ENCODE measurements at places on chromosomes 12 and 14.

- H3K4me3 ChIP-seq, result no peak overlapping the region
- no peak overlapping the region for H3K27ac ChIP-seq
- H3K36me3 ChIP-seq, result no peaks in the 10 kb centered on the region
- H3K4me1 ChIP-seq, result no peaks in the 10 kb centered on the region
- no peaks in the 10 kb centered on the region for H3K27me3 ChIP-seq
These were observed 380.0 kb downstream of the ATP23 start for GRCh38 chr12:58321414-58321813.

- no peak for DNase-seq
- no peaks in the 10 kb centered on the region for H3K27me3 ChIP-seq
- no peak overlapping the region for H3K27ac ChIP-seq
- H3K4me3 ChIP-seq, result no peak overlapping the region
- H3K4me1 ChIP-seq, result peaks cover 15% of the 10 kb centered on the region
- H3K36me3 ChIP-seq, result no peaks in the 10 kb centered on the region
These were observed 89.7 kb downstream of the PTCSC3 start for GRCh38 chr14:36086629-36087395.

- DNase-seq, result no peak
- no peak overlapping the region for H3K27ac ChIP-seq
- H3K27me3 ChIP-seq, result no peaks in the 10 kb centered on the region
- H3K36me3 ChIP-seq, result no peaks in the 10 kb centered on the region
These were observed 27.1 kb downstream of the VRK1 start for GRCh38 chr14:96824283-96824682.

GRCh38 chr12:31584782-31585181, 6.2 kb downstream of the DENND5B start:
- DNase-seq, result no peak
- H3K4me1 ChIP-seq, result peaks cover 37% of the 10 kb centered on the region
- H3K27ac ChIP-seq, result no peak overlapping the region
- no peaks in the 10 kb centered on the region for H3K36me3 ChIP-seq
- H3K4me3 ChIP-seq, result no peak overlapping the region

GRCh38 chr12:73589220-73589619, 948.4 kb upstream of the ATXN7L3B start:
- no peaks in the 10 kb centered on the region for H3K36me3 ChIP-seq
- no peaks in the 10 kb centered on the region for H3K4me1 ChIP-seq
- H3K4me3 ChIP-seq, result no peak overlapping the region
- H3K27me3 ChIP-seq, result no peaks in the 10 kb centered on the region
- H3K27ac ChIP-seq, result no peak overlapping the region

DNA sequence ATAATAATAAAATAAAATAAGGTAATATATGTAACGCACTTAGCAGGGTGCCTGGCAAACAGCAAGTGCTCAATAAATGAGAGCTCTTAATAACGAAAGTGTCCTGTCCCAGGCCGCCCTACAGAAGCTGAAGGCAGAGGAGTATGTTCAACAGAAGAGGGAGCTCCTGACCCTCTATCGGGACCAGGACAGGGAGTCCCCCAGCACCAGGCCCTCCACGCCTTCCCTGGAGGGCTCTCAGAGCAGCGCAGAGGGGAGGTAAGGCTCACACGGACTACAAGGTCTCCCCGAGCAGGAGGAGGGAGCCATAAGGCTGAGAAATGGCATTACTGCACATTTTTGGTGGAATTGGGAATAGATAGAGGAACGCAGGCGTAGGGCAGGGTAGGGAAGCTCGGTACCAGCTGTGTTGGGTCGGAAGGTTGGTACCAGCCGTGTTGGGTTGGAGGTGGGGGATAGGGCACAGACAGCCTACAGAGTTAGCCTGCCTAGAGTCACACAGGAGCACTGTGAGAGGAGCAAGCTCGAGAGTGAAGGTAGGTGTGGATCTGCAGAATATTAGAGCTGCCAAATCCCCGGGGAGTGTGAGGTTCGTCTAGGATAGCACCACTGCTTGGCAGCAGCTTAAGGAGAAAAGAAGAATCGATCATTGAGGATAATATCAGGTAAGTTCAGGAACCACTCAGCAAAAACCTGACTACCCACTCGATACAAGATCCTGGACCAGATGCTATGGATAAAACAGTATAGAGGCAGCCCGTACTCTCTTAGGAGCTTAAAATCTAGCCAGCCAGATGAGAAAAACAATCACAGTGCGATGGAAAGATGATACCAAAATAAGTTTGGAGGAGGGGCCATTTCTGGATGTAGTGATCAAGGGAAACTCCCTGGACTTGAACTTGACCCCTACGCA, 15.3 kb downstream of the TNFRSF1A start:
- DNase-seq, result peak; percentile 65
- H3K27ac ChIP-seq, result peak overlapping the region; percentile 1
- H3K4me1 ChIP-seq, result peaks cover 40% of the 10 kb centered on the region
- H3K36me3 ChIP-seq, result peaks cover 25% of the 10 kb centered on the region
- no peaks in the 10 kb centered on the region for H3K27me3 ChIP-seq

DNA sequence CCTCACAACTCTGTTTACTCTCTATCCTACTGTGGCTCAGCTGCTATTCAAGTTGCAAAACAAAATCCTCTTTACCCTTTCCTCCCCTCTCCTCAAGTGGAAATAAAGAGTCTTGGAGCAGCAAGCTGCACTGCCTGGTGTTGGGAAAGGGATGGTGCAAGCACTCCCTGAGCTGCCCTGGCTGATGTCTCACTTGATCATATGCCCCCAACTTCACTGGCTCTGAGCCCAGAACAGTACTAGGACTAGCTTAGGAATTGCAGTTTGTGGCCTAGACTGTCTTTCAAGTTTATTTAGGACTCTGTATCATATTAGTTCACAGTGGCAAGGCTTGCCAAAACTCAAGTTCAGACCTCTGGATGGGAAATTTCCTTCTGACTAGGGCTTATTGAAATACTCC, 1683.8 kb upstream of the SEL1L start:
- H3K27ac ChIP-seq, result no peak overlapping the region
- H3K4me3 ChIP-seq, result no peak overlapping the region
- H3K4me1 ChIP-seq, result no peaks in the 10 kb centered on the region

GRCh38 chr12:116624516-116624915, 65.3 kb downstream of the MAP1LC3B2 start:
- H3K27me3 ChIP-seq, result peaks cover 16% of the 10 kb centered on the region
- H3K4me3 ChIP-seq, result no peak overlapping the region
- H3K4me1 ChIP-seq, result peaks cover 25% of the 10 kb centered on the region
- no peak overlapping the region for H3K27ac ChIP-seq

- peaks cover 15% of the 10 kb centered on the region for H3K4me1 ChIP-seq
- no peak overlapping the region for H3K27ac ChIP-seq
- no peak overlapping the region for H3K4me3 ChIP-seq
- H3K36me3 ChIP-seq, result peaks cover 41% of the 10 kb centered on the region
- no peaks in the 10 kb centered on the region for H3K27me3 ChIP-seq
- DNase-seq, result no peak
These were observed 29.8 kb upstream of the AP4S1 start for GRCh38 chr14:30995689-30996088.

DNA sequence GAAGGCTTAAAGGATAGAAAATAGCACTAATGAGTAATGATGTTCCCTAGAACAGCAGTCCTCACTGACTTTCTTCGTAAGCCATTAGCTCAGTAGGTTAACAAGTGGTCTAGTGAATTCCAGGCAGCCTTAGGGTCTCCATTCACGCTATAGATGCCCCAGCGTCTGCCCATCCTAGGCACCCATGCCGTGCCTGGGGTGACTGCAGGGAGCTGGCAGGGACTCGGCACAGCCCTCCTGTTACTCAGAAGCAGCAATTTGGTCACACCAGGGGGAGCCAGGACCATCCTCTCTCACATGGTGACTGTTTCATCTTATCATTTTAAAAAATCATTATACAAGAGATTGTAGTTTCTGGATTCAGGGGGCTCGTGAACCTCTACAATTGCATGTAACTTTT, 66.0 kb upstream of the TRAF3 start:
- no peak overlapping the region for H3K4me3 ChIP-seq
- H3K4me1 ChIP-seq, result no peaks in the 10 kb centered on the region
- no peak for DNase-seq

DNA sequence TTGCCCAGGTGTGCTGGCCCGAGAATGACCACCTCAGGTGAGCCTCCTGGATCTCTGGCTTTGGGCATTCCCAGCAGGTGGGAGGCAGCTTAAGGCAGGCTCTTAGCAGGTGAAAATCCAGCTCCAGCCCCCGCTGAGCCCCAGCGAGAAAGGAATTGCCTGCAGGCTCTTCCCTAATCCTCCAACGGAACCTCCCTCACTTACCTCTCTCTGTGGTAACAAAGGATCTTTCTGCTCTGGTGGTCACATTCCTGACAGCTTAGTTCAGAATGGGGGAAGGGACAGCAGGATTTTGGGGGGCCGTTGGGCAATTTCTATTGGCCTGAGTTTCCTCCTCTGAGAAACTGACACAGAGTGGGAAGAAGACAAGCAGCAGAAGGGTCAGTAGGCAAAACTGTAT, 116.0 kb upstream of the LHX5 start:
- H3K36me3 ChIP-seq, result no peaks in the 10 kb centered on the region
- H3K4me3 ChIP-seq, result no peak overlapping the region
- H3K27ac ChIP-seq, result no peak overlapping the region

- DNase-seq, result no peak
- H3K27ac ChIP-seq, result no peak overlapping the region
- no peaks in the 10 kb centered on the region for H3K36me3 ChIP-seq
- no peaks in the 10 kb centered on the region for H3K27me3 ChIP-seq
- no peaks in the 10 kb centered on the region for H3K4me1 ChIP-seq
- H3K4me3 ChIP-seq, result no peak overlapping the region
These were observed 371.2 kb upstream of the LRFN5 start for GRCh38 chr14:41235466-41235865.

- no peaks in the 10 kb centered on the region for H3K4me1 ChIP-seq
- H3K4me3 ChIP-seq, result no peak overlapping the region
- H3K36me3 ChIP-seq, result no peaks in the 10 kb centered on the region
- H3K27ac ChIP-seq, result no peak overlapping the region
- H3K27me3 ChIP-seq, result no peaks in the 10 kb centered on the region
These were observed 157.6 kb downstream of the FOXA1 start for GRCh38 chr14:37437490-37437889.
